ENCODE measurements at places on chromosomes 11 and 22.

- no peak for DNase-seq
Observed at GRCh38 chr22:45376703-45377102, 36.7 kb downstream of the SMC1B start.

DNA sequence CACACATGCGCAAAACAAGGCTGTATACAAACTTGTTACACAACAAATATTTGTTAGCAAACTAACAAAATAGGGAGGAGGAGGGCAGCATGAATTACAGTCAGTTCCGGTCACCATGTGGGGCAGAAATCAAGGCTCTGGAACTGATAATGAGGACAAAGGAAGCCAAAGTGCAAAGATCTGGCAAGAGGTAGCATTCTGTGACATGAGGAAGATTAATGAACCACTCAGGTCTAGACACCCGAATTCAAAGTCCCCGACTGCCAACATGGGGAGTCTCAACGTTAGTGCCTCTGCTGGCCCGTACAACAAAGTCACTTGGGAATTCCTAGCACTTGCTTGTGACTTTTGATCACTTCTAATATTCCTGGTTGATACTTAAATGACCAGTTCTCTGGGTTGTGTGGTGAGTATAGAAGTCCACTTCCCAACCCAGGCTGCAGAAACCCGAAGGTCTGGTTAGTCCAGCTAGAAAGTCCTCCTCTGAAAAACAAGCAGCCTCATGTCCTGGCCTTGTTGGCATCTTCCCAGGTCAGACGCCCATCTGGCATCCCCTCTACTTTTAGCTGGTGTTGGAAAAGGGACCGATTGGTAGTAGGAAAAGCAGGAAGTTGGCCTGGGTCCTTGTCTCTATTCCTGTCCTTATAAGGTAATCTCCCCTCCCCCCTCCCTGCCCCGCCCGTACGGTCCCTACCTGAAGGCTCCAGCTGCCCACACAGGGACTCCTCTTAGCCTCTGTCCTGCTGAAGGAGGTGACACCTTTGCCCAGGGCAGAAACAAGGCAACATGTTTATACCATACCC lies 1.6 kb downstream of the SUN2 start:
- no peak for DNase-seq

DNA sequence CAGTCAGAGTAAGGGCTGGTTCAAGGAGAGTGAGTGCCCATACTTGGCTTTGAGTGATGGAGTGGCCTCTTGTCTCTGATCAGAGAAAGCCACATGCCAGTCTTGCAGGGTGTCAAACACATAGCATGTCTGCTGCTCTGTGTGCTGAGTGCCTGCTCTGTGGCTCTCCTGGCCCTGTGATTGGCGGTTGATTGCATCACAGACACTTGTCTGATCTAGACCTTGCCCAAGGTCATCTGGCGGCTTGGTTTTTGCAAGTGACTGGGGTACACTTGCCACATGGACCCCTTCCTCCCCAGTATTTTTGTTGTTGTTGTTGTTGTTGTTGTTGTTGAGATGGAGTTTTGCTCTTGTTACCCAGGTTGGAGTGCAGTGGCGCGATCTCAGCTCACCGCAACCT lies 10.3 kb downstream of the OSBP2 start:
- DNase-seq = no peak

GRCh38 chr11:76369406-76369805 lies 11.5 kb downstream of the THAP12 start:
- DNase-seq = no peak

DNA sequence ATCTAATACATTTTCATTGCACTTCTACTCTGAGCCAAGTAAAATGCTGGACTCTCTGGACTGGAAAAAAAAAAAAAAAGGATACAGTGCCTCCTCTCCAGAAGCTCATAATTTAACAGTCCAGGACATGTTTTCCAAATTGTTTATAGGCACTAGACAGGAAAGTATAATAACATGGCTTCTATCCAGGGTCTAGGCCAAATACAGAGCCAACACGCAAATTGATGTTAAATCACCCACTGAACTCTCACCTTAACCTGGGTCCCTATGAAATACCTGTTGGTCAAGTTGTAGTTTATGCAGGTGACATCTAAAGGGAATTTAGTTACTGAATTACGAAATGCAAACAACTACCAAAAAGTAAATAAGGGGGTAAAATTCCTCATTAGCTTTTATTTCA lies 428.7 kb upstream of the LUZP2 start:
- no peak for DNase-seq

DNA sequence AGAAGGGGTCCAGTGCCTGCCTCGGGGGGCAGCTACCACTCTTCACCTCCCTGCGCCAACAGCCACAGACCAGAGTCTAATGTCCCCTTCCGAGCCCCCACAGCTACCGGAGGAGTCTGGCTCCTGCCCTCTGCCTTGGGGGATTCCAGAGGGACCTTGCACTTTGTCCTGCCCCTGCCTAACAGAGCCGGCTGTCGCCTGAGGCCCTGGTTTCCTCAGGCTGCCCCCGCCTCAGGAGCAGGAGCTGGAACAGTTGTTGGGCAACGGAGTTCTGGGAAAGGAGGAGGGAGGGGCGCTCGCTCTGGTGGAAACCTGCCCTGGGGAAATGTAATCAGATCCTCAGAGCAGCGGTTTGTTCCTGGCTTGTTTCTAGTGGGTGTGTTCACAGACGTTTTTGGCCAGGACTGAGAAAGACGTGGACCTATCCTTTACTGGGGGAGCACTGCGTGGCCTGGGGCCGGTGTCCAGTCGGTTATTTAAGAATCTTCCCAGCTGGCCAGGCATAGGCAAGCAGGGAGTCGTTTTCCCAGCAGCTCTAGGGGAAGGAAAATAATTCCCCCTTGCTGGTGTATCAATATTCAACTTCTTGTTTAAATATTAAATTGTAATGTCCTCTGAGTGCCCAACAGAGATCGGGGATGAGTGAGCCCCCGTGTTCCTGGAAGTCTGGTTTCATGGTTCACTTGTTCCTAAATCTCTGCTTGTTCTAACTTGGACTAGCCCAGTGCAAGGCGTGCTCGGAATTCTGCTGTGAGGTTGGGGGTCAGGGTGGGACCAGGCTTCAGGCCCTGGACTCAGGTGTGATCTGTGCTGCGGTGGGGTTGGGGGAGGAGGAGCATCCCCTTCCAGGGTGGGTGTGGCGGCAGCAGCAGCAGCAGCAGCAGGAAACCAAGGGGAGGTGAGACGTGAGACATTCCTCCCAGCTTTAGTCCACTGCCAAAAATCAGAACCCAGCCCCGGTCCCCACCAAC lies 32.1 kb downstream of the A4GALT start:
- peak; percentile 44 for DNase-seq

DNA sequence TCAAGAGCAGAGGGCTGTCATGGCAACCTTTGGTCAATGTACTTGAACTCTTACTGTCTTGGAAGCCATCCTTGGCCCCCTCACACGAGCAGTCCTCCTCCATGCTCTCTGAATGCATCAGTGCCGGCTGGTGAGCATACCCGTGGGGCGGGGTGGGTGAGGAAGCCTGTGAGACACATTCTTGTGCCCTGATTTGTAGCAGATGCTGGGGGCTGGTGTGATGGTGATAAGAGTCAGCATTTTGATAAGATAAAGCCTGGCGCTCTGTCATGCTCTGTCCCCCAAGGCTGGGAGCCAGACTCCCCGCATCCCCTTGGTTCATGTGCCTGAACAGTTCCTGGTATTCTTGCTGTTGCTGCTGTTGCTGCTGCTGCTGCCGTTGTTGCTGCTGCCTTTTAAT lies 20.5 kb upstream of the APOA1 start:
- DNase-seq = no peak

Measured in SW 1271 (cell line).